ENCODE measurements at places on chromosomes 7 and 10. TPM values are rescaled to one million over a fixed set of nuclear protein-coding genes. Genes with fewer than 3 reads are reported as not detected.

The CTAGE15 gene
- total RNA-seq: not detected

The CLDN3 gene
- total RNA-seq: 1.8 TPM

The TMEM273 gene
- not detected for total RNA-seq

The ERVW-1 gene
- total RNA-seq: not detected

The ANKRD26 gene
- total RNA-seq: 3.3 TPM

The GPR15LG gene
- not detected for total RNA-seq

The LRRC17 gene
- 0.10 TPM for total RNA-seq

The CLRN3 gene
- total RNA-seq: not detected

The ELAPOR2 gene
- 0.14 TPM for total RNA-seq

The PLAC9 gene
- total RNA-seq: not detected

The MSMB gene
- not detected for total RNA-seq

The EBLN1 gene
- 0.19 TPM for total RNA-seq

The SEMA3E gene
- total RNA-seq: 3.1 TPM

The GPRIN2 gene
- total RNA-seq: 24.9 TPM

The SLC29A3 gene
- 15.7 TPM for total RNA-seq

The GHRHR gene
- total RNA-seq: not detected

The ZNF804B gene
- total RNA-seq: not detected

The DNAH11 gene
- 0.26 TPM for total RNA-seq

The HOXA1 gene
- 3.6 TPM for total RNA-seq

The STAG3 gene
- total RNA-seq: 0.15 TPM

Measured in A549 treated with DMSO at 1 μM for 4 hours (cell line).